Foreskin keratinocyte (primary cell): ENCODE measurements at places on chromosomes 12 and 14. TPM values are rescaled to one million over a fixed set of nuclear protein-coding genes. Genes with fewer than 3 reads are reported as not detected.

- DNase-seq, result no peak
Observed at GRCh38 chr12:17954788-17955187, 135.2 kb downstream of the RERGL start.

GRCh38 chr12:124413401-124413800, 118.5 kb downstream of the RFLNA start:
- no peak for DNase-seq

DNA sequence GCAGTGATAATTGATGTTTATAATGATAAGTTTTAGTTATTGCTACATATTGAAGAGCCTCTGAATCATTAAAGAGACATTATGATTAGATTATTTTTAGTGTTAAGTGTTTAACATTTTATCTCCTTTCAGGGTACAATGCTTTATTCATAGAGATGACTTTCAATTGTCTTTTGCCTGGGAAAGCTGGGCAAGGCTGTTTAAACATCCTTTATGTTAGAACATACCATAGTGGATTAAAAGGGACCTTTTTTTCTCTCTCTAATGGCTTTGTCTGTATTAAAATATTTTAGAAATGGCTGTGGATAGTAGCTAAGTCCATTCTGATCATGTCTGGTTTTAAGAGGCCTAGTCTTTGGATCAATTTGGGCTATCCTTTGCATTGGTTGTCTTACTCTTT, 427.5 kb upstream of the MIS18BP1 start:
- no peak for DNase-seq

DNA sequence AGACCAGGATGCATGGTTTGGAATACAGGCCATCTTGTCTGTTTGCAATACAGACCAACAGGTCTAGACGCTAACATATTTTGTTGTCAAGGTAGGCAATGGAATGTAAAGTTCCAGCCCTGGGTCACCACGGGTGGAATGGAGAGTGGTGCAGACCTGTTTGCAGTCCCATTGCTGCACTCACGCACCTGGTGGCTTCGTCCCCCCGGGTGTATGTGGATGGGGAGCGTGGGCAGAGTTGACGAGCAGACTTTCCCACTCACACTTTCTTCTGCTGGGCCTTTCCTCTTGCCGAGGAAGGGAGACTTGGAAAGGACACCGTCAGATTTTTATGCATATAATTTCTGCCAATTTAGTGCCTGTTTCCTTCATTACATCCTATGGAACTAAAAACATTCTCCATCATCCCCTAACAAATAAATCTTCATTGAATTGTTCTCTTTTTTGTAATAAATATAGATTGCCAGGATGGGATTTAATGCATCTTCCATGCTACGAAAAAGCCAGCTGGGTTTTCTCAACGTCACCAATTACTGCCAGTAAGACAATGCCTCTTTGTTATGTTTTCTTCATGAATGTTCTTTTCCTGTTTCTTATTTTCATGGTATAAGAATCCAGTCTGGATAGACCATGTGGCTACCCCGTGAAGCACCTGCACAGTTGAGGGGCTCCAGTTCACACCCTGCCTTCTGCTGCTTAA, 15.2 kb downstream of the DCAF4 start:
- no peak for DNase-seq

GRCh38 chr12:13203034-13203922, 6.8 kb downstream of the EMP1 start:
- no peak for DNase-seq

DNA sequence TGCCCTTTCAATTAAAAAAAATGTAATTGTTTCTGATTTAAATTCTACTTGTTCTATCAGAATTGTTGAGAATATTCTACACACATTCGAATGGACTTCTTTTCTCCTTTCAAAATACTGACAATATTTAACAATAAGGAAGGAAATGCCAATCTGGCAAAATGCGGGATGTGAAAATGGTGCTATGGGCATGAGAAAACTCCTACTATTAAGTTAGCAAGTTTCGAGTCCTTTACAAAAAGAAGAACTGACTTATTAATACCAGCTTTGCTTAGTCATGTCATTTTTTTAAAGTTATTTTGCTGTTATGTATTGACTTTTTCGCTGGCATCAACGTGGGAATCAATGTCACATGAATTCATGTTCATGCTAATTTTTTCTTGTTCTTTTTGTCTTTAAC, 31.7 kb upstream of the ARL1 start:
- DNase-seq, result no peak

- peak; percentile 5 for DNase-seq
Observed at GRCh38 chr14:39873791-39874190, 441.6 kb upstream of the FBXO33 start.

DNA sequence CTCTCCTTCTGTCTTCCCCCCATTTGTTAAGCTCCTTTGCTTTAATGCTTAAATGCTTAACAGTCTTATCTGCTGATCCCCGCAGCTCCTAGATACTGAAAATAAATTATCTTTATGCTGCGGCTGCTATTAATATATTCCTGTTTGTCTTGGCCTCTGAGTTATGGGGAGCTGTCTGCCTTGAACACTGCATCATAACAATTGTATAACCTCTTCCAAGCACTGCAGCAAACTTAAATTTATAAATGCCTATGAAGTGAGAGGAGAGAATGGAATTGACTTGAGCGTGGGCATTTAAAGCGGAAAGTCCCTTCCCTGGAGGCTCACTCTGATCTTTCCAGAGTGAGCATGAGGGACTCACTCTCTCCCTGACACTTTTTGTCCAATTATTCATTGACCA, 23.1 kb upstream of the DCP1B start:
- no peak for DNase-seq

DNA sequence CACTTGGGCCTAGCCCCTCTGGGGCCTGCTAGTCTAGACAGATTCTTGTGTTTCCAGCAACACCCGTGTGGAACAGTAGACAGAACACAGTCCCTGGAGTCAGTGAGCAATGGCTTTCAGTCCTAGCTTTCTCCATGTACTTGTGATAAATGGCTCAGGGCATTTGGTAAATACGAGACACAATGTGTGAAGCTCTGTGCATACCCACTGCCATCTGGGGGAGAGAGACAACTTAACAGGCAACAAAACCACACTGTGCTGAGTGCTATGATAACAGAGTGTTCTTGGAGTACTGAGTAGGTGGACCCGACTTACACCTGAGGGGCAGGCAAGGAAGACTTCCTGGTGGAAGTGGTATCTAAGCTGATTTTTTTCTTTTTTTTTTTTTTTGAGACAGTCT, 86.3 kb upstream of the TBX3 start:
- no peak for DNase-seq

GRCh38 chr12:122860040-122860853, 25.0 kb downstream of the HIP1R start:
- no peak for DNase-seq

Gene SIX6
- total RNA-seq, result not detected in 2 replicates

Gene LRRC10
- total RNA-seq, result not detected in 2 replicates

Gene ARHGEF25
- 1.2 and 1.7 TPM in 2 replicates for total RNA-seq

Gene PTPRQ
- total RNA-seq, result not detected in 2 replicates

Gene SLC16A7
- total RNA-seq, result 0.88 and 1.4 TPM in 2 replicates
